ENCODE measurements at places on chromosomes 1 and 21.

DNA sequence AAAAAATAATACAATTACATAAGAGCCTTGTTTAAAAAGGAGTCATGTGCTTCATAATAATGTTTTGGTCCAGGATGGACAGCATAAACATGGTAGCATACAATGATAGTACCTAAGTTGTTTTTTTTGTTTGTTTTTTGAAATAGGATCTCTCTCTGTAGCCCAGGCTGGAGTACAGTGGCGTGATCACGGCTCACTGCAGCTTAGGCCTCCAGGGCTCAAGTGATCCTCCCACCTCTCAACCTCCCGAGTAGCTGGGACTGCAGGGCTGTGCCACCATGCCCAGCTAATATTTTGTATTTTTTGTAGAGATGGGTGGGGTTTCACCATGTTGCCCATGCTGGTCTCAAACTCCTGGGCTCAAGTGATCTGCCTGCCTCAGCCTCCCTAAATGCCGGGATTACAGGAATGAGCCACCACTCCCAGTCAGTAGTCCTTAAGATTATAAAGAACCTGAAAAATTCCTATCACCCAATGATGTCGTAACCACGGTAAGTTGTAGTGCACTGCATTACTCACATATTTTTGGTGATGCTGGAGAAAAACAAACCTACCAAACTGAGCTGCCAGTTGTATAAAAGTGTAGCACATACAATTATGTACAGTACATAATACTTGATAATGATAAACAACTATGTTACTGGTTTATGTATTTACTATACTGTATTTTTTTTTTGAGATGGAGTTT is 22.4 kb upstream of the RCOR3 start:
- no peak for DNase-seq

- no peak for DNase-seq
These were observed 44.1 kb upstream of the BARHL2 start for GRCh38 chr1:90761156-90761555.

DNA sequence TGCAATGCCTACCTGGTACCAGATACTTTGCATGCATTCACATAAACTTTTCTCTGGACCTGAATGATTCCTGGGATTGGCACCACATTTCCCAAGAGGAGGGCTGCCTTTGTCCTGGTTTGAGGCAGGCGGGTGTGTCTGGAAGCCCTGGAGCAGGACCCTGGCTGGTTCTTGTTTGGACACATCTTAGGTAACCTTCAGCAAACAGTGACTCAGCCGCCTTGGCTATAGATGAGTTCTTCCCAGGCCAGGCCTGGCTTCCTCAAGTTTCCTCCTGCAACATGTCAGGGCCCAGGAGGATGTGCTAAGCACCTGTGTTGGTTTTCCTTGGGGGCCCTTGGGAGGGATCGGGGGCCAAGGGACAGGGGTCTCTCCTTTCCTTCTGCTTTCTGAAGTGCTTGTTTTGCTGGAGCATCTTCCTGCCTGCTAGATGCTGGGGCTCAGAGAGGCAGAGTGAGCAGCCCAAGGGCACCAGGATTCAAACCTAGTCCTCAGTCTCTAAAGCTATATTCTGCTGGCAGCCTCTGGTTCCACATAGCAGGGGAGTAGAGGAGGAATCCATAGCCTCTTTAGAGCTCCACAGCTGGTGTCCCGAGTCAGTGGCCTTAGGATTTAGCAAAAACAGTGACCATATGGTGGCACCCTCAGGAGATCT is 38.2 kb downstream of the PAX7 start:
- no peak for DNase-seq

- no peak for DNase-seq
These were observed 758 bp downstream of the RAD54L start for GRCh38 chr1:46248122-46248920.

DNA sequence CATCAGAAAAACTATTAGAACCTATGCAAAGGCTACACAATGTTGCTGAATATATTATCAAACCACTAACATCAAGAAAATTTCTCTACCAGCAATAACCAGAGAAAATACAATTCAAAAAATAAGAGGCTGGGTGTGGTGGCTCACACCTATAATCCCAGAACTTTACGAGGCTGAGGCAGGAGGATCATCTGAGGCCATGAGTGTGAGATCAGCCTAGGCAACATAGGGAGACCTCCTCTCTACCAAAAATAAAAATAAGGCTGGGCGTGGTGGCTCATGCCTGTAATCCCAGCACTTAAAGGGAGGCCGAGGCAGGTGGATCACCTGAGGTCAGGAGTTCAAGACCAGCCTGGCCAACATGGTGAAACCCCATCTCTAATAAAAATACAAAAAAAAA is 16.9 kb upstream of the PUM1 start:
- DNase-seq, result no peak

DNA sequence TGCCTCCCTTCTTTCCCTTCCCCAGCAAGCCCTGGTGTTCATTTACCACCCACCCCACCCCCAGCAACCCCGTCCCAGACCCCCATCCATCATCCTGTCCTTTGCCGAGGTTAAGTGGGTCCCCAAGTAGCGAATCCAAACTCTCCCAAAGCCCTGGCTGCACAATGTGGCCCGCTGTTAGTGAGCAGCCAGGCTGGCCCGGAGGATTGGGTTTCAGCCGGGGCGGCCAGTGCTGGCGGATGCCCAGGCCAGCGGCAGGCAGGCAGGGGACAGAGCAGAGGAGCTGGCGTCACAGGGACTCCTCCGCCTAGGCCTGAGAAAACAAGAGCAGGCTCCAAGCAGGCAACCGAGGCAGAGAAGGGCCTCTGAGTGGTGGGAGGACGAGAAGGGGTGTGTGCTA is 61.4 kb downstream of the EPHB2 start:
- DNase-seq, result no peak

GRCh38 chr1:114323959-114324661 is 170.4 kb upstream of the SYT6 start:
- no peak for DNase-seq

DNA sequence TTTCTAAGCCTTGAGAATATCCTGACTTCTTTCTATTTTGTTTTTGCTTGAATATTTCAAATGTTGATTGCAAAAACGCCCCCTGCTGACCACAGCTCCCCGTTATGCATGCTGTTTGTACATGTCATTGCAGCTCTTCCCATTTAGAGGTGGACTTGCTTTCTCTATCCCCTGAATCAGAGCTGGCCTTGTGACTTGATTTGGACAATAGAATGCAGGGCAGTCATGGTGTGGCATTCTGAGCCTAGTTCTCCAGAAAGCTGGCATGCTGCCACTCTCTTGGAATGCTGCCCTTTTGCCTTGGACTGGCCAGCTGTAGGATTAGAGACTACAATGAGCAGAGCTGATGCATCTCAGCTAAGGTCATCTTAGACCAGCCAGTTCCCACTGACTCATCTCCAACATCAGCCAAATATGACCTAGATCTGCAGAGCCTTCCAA is 1561.5 kb downstream of the MRPL39 start:
- no peak for DNase-seq

DNA sequence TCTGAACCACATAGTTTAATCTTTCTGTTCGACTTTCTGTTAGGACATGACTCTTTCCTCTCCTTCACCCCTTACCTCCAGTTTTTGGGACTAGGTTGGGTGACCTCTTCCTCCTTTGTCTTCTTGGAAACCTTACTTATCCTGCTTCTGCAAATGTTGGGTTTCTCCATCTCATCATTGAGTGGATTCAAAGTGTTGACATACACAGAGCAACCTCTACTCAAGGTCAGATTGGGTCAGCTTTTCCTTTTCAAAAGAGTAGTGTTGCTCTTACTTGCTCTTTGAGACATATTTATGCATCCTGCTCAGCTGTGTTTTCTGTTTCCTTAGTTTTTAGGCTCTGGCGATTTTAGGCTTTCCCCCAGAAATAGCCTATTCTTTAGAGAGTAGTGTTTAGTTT is 3.7 kb downstream of the CAMTA1 start:
- DNase-seq, result no peak

GRCh38 chr1:192343344-192343743 is 26.6 kb downstream of the RGS21 start:
- no peak for DNase-seq

- no peak for DNase-seq
These were observed 25.7 kb downstream of the GPR161 start for GRCh38 chr1:168110896-168111545.

DNA sequence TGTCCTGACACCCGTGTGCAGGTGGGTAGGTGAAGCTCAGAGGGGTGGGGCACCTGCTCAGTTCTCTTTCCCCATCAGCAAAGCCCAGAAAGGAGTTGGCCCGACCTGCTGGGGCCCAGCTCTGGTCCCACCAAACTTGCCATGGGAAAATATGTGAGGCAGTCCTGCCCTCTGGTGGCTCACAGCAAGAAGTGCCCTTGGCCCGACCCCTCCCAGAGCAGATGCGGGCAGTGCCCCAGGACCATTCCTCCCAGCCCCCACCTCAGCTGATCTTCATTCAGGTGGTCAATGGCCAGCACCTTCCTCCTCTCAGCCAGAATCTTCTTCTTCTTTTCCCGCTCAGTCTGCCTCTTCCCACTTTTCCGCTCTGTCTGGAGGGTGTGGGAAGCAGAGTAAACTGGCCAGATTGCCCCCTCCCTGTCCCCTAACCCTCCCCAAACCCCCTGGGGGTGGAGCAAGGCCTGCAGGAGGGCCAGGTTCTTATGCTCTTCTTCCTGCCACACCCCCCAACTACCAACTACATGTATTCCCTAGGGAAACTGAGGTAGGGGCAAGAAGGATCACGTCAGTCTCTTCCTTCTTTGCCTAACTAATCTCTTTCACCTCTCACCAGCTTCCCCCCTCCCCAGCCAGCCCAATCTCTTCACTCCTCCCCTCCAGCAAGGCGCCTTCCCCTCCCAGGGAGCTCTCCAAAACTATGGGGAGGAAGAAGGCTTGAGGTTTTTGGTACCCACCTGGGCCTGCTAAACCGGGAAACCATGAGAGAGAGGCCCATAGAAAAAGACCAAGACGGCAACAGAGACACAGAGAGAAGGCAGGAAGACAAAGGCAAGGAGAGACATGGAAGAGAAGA is 15.6 kb downstream of the TNNT2 start:
- DNase-seq, result no peak

DNA sequence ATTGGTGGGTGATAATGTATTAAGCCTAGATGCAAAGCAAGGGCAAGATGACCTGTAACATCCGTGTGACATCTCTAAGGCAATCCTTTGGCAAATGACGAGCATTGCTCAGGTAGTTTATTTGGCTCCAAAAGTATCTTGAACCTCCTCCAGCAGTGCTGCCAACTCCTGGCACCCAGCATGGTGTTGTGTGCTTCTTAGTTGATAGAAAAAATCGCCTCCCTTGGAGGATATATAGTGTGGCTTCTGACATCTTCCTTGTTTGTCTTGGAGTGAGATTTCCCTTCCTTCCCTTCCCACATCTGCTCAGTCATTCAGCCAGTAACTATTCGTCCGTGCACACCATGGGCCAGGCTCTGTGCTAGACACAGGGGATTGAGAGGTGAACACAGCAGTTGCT is 121.8 kb downstream of the TOMM20 start:
- no peak for DNase-seq
